ENCODE measurements at places on chromosomes 11 and 22.

DNA sequence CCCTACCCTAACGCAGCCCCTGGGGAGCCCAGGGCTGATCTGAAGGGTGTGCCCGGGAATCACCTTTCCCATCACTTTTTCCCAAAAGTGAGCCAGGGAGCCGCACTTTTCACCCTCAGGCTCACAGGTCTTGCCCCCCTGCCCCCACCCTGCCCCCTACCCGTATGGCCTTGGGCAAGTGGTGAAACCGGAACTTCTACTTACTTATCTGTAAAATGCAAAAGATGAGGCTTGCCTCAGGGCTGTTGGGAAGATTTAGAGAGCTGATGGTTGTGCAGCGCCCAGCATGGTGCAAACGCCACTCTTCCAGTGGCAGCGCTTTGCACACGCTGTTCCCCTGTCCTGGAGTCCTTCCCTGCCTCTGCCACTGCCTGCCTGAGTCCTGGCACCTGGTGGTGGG lies 8.0 kb downstream of the SYT12 start:
- H3K27ac ChIP-seq: no peak overlapping the region
- H3K27me3 ChIP-seq: no peaks in the 10 kb centered on the region
- peak; percentile 76 for DNase-seq
- no peaks in the 10 kb centered on the region for H3K36me3 ChIP-seq
- H3K4me3 ChIP-seq: no peak overlapping the region

- H3K27me3 ChIP-seq: no peaks in the 10 kb centered on the region
- no peaks in the 10 kb centered on the region for H3K36me3 ChIP-seq
- H3K4me1 ChIP-seq: no peaks in the 10 kb centered on the region
Observed at GRCh38 chr22:49082451-49082850, 745.2 kb downstream of the BRD1 start.

- H3K4me3 ChIP-seq: no peak overlapping the region
- H3K4me1 ChIP-seq: peaks cover 18% of the 10 kb centered on the region
- H3K27me3 ChIP-seq: no peaks in the 10 kb centered on the region
- H3K27ac ChIP-seq: no peak overlapping the region
Observed at GRCh38 chr11:133943950-133944698, 12.6 kb downstream of the IGSF9B start.

DNA sequence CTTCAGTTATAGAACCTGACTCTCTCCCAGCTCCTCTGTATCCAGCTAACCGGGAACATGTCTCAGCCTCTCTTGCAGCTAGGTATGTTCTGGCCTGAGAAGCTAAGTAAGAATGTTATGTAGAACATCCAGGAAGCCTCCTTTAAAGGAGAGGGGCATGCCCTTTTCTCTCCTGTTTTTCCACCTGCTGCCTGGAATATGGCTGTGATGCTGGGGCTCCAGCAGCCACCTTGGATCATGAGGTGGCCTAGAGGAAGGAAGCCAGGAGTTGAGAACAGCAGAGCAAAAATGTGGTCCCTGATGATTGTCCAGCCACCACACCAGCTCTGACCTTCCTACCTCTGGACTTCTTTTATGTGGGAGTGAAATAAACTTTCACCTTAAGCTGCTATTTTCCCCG lies 117.6 kb downstream of the MPPED1 start:
- H3K27me3 ChIP-seq: no peaks in the 10 kb centered on the region

GRCh38 chr11:130458410-130458729 lies 9.9 kb downstream of the ADAMTS15 start:
- H3K27me3 ChIP-seq: no peaks in the 10 kb centered on the region
- H3K36me3 ChIP-seq: no peaks in the 10 kb centered on the region
- no peak for DNase-seq
- H3K27ac ChIP-seq: no peak overlapping the region

DNA sequence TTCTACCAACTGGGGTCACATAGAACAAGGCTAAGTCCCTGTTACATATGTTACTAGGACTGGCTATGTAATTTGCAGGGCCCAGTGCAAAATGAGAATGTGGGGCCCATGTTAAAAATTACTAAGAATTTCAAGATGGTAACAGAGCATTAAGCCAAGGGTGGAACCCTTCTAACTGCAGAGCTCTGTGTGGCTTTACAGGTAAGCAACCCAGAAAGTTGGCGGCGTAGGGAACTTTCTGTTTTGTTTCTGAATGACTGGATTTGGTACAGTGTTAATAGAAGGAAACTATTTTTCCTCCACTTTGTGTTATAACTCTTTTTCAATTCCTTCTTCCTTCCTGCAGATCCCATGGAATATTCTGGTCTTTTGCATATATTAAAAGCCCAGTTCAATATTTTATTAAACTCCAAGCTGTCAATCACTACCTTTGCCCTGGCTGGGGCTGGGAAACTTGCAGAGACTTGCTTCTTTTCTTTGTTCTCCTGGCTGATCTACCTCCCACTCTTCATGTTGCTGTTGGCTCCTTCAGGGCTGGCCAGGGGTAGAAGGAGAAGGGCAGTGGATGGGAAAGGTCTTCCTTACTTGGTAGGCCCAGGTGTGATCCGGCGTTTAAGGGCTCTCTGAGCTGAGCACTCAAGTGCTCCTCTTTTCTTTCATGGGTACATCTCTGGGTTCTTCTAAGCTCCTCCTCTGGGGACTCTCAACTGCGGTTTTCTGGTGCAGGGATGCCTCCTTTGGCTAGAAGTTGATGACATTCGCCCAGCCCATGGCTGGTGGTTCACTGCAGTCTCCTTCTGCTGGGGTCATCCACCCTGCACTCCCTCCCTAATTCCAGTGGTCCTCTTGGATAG lies 67.7 kb downstream of the SNX19 start:
- no peaks in the 10 kb centered on the region for H3K4me1 ChIP-seq
- H3K4me3 ChIP-seq: no peak overlapping the region
- no peaks in the 10 kb centered on the region for H3K27me3 ChIP-seq
- H3K36me3 ChIP-seq: no peaks in the 10 kb centered on the region
- H3K27ac ChIP-seq: no peak overlapping the region

- H3K27ac ChIP-seq: no peak overlapping the region
- no peaks in the 10 kb centered on the region for H3K4me1 ChIP-seq
- no peaks in the 10 kb centered on the region for H3K36me3 ChIP-seq
- H3K4me3 ChIP-seq: no peak overlapping the region
- no peak for DNase-seq
Observed at GRCh38 chr11:124812876-124813275, 12.7 kb upstream of the MSANTD2 start.

DNA sequence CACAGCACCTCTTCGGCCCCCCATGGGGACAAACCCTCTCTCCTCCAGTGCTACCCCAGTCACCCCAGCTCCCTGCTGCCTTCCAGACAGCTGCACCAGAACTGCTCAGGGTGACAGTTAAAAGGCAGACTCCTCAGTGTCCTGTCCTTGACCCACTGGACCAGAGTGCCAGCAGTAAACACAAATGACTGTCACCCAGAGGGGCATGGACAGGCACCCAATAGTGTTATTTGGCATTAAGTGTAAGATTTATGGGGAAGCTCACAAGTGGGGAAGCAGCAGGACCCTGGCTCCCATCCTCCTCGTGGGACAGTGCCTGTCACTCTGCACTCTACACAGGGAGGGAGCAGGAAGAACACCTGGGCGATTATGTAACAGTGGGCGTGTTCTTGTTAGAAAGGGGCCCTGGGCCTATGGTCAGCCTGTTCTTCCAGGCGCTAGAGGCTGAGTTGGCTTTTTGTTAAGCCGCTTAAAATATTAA lies 5.0 kb downstream of the RPS19BP1 start:
- peak; percentile 63 for DNase-seq
- H3K4me3 ChIP-seq: no peak overlapping the region
- H3K27ac ChIP-seq: no peak overlapping the region
- peaks cover 7% of the 10 kb centered on the region for H3K4me1 ChIP-seq
- no peaks in the 10 kb centered on the region for H3K27me3 ChIP-seq
- peaks cover 24% of the 10 kb centered on the region for H3K36me3 ChIP-seq

DNA sequence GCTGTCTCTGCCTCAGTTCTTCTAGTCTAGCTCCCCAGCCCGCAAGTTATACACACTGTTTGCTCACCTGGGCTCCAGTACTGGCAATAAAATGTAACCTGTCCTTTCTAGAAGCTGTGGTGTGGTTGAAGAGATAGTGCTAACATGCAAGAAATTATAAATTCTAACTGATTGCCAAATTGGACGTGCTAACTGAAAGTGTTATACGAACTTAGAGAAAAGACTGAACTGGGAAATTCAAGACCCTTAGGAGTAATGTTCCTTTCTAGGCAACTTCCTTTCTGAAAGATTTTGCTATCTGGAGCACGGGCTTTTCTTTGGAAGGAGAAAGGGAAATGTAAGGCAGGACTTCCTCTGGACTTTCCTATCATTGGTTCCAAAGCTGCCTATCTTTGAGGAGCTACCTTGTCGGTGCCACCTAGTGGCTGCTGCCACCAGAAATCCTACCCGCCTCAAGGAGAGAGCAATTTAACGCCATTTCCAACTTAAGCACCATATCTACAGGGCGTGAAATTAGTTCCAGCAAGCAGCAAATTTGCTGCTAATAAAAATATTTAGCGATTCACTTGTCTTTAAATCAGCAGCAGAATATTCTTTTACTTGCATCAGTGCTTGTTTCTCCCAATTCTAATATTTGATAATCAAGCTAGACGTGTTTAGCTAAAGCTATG lies 12.7 kb upstream of the TMEM218 start:
- H3K36me3 ChIP-seq: no peaks in the 10 kb centered on the region

DNA sequence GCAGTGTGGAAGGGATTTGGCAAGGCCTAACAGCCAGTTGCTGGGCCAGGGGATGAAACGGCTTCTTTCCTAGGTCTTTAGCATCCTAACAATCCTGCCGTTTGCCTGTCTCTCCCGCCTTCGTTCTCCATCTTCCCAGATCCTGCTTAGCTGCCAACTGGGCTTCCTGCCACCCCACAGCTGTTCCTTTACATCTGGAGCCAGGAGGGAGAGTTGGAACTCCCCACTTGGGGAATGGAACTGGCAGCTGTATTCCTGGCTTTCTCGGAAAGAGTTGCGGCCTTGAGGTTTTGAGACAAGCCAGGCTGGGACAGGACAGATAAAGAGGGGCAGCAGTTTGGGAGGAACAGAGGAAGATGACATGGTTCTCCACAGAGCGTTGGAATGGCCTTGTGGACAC lies 59.6 kb downstream of the ST3GAL4 start:
- no peak overlapping the region for H3K27ac ChIP-seq
- peaks cover 4% of the 10 kb centered on the region for H3K4me1 ChIP-seq
- peaks cover 1% of the 10 kb centered on the region for H3K36me3 ChIP-seq
- no peak overlapping the region for H3K4me3 ChIP-seq
- no peaks in the 10 kb centered on the region for H3K27me3 ChIP-seq

- no peak overlapping the region for H3K27ac ChIP-seq
- no peak overlapping the region for H3K4me3 ChIP-seq
- no peaks in the 10 kb centered on the region for H3K27me3 ChIP-seq
Observed at GRCh38 chr11:34192481-34193401, 87.3 kb downstream of the NAT10 start.

DNA sequence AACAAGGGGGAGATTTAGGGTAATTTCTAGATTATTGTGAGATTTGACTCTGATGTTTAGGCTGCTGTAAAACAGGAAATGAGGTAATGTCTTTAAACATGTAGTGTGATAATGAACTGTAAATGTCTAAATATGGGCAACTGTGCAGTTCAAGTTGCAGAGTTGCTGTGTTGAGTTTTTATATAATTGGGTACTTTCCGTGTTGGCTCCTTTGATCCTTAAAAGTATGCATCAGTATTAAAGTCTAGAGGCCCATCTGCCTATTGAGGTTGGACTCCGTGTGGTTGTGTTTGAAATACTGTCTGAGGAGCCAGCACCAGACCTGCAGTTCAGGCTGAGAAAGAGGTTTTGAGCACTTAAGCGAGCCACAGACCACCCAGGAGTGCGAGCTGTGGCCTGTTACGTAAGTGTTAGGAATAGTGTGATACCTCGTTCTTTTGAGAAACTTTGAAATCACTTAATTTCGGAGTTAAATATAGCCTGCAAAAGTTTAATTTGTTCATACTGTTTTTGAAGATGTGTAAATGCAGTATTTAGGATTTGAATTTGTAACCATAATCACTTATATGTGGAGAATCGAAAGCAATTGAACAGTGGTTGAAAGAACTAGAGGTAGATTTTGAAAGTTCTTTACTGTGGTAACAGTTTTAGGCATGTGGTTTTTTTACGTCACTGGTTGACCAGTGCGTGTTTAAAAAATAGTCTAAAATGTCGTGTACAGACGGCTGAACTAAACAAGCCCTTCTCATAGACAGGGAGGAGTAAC lies 9.0 kb downstream of the FAM118A start:
- no peak overlapping the region for H3K27ac ChIP-seq
- no peak overlapping the region for H3K4me3 ChIP-seq
- peak; percentile 48 for DNase-seq
- peaks cover 4% of the 10 kb centered on the region for H3K4me1 ChIP-seq
- H3K36me3 ChIP-seq: no peaks in the 10 kb centered on the region

- peak; percentile 96 for DNase-seq
- H3K27ac ChIP-seq: peak overlapping the region; percentile 70
- no peak overlapping the region for H3K4me3 ChIP-seq
Observed at GRCh38 chr11:75342966-75343870, 8.2 kb downstream of the ARRB1 start.

GRCh38 chr11:113664069-113664980 lies 41.8 kb downstream of the TMPRSS5 start:
- H3K27me3 ChIP-seq: no peaks in the 10 kb centered on the region
- H3K27ac ChIP-seq: no peak overlapping the region
- H3K4me1 ChIP-seq: no peaks in the 10 kb centered on the region
- no peak overlapping the region for H3K4me3 ChIP-seq
- H3K36me3 ChIP-seq: no peaks in the 10 kb centered on the region
- peak; percentile 57 for DNase-seq

- no peak overlapping the region for H3K4me3 ChIP-seq
- H3K27me3 ChIP-seq: no peaks in the 10 kb centered on the region
- DNase-seq: peak; percentile 29
Observed at GRCh38 chr11:3747704-3748103, 49.6 kb downstream of the NUP98 start.

- H3K27ac ChIP-seq: no peak overlapping the region
- no peaks in the 10 kb centered on the region for H3K4me1 ChIP-seq
- peaks cover 2% of the 10 kb centered on the region for H3K36me3 ChIP-seq
- H3K4me3 ChIP-seq: no peak overlapping the region
- H3K27me3 ChIP-seq: no peaks in the 10 kb centered on the region
- no peak for DNase-seq
Observed at GRCh38 chr11:69643646-69644045, 2.7 kb downstream of the CCND1 start.

DNA sequence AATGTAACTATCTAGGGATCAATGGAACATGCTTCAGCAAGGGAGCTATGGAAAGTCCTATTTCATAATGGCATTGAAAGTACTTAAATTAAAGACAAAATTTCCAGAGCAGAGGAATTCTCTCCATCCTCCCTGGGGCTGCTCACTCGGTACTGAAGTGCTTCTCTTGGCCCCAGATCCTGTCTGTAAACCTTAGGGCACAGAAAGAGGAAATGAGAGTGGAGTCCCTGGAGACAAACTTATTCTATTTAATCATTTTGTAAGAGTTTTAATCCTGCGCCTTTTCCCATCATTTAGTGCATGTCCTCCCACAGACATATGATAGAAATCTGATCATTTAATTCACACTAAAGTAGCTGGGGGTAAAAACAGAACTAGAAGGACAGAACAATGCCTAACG lies 20.9 kb upstream of the PAMR1 start:
- no peak for DNase-seq
- no peaks in the 10 kb centered on the region for H3K36me3 ChIP-seq
- no peaks in the 10 kb centered on the region for H3K27me3 ChIP-seq
- no peak overlapping the region for H3K27ac ChIP-seq
- no peak overlapping the region for H3K4me3 ChIP-seq

Data from mesendoderm (in vitro differentiated cells).